ENCODE measurements at places on chromosomes 3 and 15.

DNA sequence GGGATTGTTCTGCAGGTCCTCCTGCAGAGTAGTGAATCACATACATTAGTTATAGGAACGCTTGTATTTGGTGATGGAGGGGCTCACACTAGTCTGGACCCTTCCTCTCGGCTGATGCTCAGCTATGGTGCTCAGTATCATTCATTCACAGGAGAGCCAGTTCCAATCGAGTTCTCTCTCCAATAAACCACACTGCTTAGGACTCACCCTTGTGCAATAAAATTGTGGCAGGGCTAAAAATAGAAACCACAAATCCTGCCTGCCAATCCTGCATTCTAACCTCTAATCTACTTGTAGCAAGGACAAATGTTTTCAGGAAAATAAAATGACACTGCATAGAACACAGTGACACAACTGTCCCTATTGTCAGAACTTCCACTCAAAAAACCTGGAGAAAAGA is 138.4 kb upstream of the TBL1XR1 start:
- no peak for DNase-seq

GRCh38 chr3:9795207-9795606 is 2.3 kb downstream of the ARPC4 start:
- DNase-seq = no peak

- DNase-seq = no peak
These were observed 233.4 kb downstream of the FEZF2 start for GRCh38 chr3:62139957-62140356.

GRCh38 chr3:78459796-78460195 is 1308.0 kb downstream of the ROBO1 start:
- no peak for DNase-seq

DNA sequence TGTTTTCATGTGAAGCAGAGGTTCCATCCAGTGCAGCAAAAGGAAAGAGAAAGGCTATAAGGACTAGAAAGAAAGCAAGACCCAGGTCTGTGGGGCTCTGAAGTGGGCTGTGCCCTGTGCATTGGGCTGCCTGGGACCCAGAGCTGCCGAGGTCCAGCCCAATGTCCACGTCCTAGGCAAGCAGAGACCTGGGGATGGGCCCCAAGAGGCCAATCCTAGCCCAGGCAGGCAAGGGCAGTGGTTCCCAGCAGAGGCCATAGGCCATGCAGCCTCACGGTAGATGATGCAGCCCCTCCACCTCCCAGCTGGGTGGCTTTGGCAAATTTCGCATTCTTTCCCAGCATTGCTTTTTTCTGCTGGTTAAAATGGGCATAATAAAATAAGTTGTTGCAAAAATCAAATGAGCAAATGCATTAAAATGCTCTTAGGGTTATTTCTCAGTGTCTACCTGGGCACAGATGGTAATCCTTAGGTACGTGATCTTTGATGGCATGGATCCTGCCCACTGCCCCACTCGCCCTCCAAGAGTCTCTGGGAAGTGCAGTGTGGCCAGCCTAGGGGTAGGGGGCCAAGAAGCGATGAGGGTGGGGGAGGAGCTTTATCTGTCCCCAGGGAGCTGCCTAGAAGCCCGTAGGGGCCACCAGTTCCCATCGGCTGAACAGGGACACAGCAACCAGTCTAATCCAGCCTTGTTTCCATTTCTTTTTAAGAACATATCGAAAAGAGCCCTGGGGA is 22.3 kb upstream of the GP9 start:
- no peak for DNase-seq

GRCh38 chr3:163071713-163072112 is 1575.1 kb downstream of the OTOL1 start:
- DNase-seq = no peak

GRCh38 chr15:74011610-74012009 is 17.1 kb downstream of the PML start:
- DNase-seq = no peak

GRCh38 chr15:67184208-67184925 is 70.1 kb downstream of the AAGAB start:
- no peak for DNase-seq

DNA sequence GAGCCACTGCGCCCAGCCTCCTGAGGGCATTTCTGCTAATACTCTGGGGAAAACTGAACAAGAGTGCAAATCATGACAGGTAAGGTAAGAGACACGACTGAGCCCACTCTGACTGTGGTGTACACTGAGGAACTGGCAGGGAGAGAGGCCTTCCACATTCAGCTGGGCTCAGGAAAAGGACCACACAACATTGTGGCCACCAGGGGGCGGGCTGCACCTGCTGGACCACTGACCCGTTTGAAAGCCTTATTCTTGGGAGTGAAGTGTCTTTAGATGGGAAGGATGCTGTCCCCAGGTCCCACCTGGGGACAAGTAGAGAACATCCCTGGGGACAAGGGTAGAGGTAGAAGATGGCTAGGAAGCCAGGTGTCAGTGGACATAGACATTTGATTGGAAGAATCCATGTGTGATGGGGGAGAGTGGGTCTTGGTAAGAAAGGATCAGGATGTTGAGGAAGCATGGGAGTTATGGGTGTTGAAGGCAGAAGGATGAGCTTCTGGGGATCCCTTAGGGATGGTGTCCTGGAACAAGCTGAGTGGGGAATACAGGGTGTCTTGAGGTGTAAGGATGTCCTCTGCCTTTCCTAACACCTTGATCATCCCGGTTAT is 6.2 kb upstream of the CTDSPL start:
- DNase-seq = peak; percentile 65

GRCh38 chr3:27095553-27096222 is 273.5 kb downstream of the NEK10 start:
- no peak for DNase-seq

- peak; percentile 53 for DNase-seq
These were observed 420 bp downstream of the SLC27A2 start for GRCh38 chr15:50182219-50183013.

DNA sequence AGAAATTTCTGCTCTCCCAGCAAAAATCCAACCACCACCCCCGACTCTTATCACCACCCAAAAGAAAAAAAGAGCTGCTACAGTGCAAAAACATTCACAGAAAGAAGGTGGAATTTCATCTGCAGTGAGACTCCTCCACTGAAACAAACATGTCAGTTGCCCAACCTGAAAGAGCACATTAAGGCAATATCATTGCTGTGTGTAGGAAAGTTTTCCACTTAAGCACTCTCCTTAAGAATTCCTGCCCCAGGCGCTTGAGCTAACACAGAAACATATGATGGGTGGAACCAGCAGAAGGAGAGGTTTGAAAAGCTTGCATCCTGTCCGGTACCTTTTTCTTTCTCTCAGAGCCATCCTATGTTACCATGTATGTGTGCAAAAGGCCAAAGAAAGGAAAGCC is 200.8 kb upstream of the GADL1 start:
- DNase-seq = no peak

GRCh38 chr15:48177766-48178647 is at the start of gene MYEF2:
TSS of gene MYEF2 (minus strand) at chr15:48178295. CDS start at chr15:48178237, 58 bp downstream.
- peak; percentile 70 for DNase-seq

DNA sequence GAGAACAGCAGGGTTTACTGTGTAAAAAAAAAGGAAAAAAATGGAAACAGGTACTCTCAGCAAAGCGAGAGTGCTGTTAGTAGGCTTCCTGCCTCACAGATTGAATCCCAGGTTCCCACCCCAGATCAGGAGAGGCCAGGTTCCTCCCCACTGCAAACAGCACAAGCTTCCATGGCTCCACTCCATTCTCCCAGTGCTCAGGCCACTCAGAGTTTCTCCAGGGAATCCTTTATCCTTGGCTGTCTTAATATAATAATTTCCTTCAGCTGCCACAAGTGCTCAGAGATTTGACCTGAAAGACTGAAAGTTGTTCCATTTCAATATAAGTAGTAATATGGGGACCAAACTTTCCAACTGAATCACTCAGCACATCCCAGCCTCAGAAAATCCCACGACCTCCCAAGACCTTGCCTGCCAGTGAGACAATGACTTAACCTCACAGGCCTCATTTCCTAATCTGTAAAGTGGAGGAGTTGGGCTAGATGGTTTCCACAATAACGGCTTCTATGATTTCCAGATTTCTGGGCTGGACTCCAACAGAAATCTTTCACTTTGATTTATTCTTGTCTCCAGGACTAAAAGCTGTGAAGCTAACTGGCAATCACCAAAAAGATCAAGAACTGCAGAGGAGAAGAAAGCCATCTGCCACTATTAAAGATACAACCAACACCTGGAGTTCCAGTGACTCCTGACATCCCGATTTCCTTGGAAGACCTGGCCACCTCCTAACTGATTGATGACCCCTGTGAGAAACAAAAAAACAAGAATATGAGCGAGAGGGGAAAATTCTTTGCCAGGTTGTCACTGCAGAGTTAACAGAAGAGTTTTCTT is 289.5 kb downstream of the NEK10 start:
- no peak for DNase-seq
